ENCODE measurements at places on chromosomes 6 and 20.

DNA sequence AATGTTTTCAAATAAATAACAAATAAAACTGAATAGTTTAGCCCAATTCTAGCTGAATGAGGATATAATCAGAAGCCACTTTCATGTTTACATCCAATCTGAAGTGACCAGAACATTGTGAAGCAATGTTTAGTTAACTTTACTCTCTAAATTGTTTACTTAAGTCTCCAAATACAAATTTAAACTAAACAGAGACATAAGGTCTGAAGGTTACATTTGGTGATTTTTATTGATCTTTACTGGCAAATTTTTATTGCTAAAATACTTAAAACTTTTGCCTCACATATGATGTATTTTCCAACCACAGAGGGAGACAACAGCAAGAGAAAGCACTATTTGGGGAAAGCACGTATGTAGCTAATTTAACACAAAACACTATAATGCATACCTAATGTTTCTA is 106.8 kb upstream of the THEMIS start:
- no peak for DNase-seq

GRCh38 chr20:33824852-33825251 is 13.7 kb downstream of the CHMP4B start:
- no peak for DNase-seq

- no peak for DNase-seq
Measured at GRCh38 chr20:50224531-50225255, 34.1 kb downstream of the CEBPB start.

GRCh38 chr20:50848846-50849673 is 54.2 kb downstream of the BCAS4 start:
- no peak for DNase-seq

DNA sequence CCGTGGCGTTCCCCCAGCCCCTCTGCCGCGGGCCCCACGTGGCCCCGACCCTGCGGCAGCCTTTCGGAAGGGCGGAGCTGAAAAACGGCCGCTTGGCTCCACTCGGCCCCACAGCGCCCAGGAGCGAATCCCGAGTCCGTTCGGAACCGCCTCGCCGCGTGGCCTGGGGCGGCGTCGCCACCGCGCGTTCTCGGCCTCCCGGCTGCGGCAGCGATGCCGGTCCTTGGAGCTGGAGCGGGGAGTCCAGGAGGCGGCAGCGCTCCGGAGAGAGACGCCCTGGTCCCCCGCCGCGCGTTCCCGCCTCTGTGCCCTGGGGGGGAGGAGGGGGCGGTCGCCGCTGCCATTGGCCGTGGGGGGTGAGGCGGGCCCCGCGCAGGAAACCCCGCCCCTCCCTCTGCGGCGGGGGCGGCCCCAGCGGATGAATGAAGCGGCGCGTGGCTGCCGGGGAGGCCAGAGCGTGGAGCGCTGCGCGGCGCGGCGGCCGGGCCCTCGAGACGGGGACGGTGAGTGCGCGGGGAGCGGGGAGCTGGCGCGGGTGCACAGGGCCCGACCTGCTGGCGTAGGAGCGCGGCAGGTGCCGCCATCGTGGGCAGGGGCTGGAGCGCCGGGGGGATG is at the start of gene SLCO4A1:
Gene SLCO4A1 (plus strand): TSS at position 453 of the 615 bp plus-strand sequence. CDS start 13,952 bp downstream, outside the sequence.
- peak; percentile 94 for DNase-seq

- peak; percentile 86 for DNase-seq
Measured at GRCh38 chr6:87723170-87724078, 21.4 kb upstream of the AKIRIN2 start.

DNA sequence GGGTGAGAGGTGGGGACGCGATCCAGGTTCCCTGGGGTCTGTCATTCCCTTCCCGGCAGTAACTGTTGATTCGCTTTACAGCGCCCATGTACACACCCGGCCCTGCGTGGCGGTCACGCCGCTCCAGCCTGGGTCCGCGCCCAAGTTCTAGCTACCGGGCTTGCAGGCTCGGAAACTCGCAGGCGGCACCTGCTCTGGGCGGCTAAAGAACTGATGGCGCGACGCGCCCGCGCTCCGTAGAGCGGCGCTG is 1.4 kb upstream of the POU3F2 start:
- DNase-seq: no peak

DNA sequence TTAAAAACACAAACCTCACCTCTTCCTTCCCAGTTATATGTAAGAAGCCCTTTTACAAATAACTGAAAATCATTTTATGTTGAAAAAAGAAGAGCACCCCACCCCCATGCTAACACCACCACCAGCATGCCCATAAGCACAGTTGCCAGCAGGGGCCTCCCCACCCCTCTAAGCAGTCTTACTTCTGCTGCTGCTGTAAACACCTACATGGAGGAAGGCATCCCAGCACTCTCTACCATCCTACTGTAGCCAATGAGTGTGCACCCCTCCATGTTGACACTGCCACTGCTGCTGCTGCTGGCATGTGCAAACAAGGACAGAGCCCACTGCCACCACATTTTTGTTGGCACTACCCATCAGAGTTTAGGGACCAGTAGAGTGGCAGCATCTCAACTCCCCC is 49.6 kb upstream of the PHIP start:
- no peak for DNase-seq

DNA sequence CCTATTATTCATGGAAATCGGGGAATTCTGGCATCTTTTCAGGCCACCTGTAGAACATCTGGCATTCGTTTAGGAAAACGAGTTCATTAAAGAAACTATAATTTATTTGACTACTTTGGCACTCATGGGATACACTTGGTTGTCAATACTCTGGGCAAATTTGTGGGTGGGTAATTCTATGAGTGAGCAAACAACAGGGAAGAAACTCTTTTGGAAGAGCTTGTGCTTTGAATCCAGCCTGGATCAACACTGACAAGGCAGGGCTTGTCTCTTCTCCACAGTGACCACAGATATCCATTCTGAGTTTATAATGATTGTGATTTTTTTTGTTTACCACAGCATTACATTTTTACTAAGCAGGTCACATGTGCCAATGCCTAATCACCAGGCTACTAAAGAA is 394.7 kb downstream of the THBS2 start:
- DNase-seq: no peak

DNA sequence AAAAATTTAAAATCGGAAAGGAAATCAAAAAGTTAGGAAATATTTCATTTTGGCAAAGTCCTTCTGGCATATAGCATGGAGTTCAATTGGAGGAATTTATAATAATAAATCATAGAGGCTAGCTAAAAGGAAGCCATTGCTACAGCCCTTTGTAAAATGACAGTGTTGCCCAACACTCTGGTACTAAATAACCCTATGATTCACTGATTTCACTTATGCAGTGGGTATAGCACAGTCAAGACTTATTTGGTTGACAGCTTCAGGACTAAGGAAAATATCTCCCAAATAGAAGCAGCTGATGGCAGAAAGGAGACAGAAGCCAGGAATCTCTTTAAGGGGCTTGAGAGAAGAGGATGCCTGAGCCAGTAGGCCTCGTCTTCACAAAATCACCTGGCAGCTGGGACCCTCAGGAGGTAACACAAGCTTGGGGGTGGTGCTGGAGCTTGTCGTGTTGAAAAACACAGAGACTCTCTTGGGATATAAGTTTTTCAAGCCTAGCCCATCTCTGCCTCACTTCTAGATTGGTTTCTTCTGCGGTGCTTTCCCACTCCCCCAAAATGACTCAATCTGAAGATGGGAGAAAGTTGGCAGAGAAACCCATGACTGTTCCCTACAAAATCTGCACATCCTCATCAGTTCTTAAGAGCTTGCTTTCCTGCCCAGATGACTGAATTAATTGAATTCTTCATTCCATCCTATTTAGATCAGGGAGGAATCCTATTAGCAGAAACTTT is 38.4 kb upstream of the EYA4 start:
- no peak for DNase-seq

DNA sequence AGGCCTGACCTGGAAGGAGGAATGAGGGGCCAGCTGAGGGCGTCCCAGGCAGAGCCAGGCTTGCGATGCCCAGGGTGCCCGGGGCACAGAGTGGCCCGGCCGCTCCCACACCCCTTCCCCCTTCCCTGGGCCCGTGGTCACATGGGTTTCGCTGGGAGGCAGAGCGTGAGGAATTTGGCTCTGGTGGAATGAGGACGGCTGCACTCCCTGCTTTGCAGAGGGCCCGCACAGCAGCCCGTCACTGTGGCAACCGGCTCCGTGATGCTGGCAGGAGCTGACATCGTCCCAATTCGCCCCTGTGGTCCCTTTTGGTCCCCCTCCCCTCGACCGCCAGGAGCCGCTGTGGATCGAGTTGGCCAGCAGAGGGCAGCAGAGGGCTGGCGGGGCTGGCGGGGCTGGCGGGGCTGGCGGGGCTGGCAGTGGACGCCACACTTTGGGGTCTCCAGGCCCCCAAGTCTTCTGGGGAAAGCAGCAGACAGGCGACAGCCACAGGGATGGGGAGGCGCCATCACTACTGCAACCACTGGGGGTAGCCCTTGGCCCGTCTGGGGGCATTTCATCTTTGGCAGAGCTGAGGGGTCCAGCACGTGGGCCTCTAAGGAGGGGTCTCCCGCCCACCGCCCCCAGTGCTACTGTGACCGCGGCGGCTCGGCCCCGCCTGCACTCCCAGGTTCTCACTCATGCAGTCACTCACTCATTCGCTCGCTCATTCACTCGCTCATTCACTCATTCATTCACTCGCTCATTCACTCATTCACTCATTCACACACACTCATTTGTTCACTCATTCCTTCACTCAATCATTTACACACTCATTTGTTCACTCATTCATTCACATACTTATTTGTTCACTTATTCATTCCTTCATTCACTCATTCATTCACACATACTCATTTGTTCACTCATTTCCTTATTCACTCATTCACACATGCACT is 49.7 kb upstream of the BHLHE23 start:
- peak; percentile 29 for DNase-seq

GRCh38 chr20:44752099-44752931 is 6.7 kb downstream of the KCNK15 start:
- DNase-seq: no peak

GRCh38 chr20:4844325-4844724 is 122.6 kb downstream of the PRND start:
- DNase-seq: no peak

DNA sequence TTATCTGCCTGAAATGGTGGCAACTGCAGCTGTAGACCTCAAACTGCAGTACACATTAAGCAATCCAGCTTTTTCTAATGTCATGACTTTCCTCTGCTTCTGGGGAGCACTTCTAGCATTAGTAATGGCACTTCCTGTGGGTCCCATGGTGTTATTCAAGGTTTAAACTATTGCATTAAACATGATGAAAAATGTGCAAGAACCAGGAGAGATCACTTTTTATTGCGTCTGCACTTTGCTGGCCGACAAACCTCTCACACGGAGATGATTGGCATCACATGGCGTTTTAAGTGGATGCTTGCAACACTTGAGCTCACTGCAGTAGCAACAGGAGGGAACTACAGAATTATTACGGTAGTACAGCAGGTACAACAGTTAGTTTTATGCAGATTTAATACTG is 148.4 kb downstream of the HIVEP2 start:
- no peak for DNase-seq

DNA sequence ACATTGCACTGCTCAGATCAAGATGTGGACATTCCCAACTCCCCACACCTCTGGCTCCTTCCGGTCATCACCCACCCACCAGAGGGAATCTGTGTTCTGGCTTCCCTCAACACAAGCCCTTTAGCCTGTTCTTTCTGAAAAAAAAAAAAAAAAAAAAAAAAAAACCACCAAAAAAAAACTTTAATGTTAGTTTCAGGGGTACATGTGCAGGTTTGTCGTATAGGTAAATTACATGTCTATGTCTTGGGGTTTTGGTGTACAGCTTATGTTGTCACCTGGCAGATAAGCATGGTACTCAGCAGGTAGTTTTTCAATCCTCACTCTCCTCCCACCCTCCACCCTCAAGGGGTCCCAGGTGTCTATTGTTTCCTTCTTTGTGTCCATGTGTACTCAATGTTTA is 135.8 kb upstream of the FOXA2 start:
- no peak for DNase-seq

GRCh38 chr6:170025341-170025911 is 265.5 kb downstream of the DLL1 start:
- DNase-seq: no peak

GRCh38 chr6:32689531-32690501 is 23.4 kb upstream of the HLA-DQB1 start:
- peak; percentile 71 for DNase-seq

- DNase-seq: no peak
Measured at GRCh38 chr6:169092375-169092774, 161.3 kb downstream of the THBS2 start.

DNA sequence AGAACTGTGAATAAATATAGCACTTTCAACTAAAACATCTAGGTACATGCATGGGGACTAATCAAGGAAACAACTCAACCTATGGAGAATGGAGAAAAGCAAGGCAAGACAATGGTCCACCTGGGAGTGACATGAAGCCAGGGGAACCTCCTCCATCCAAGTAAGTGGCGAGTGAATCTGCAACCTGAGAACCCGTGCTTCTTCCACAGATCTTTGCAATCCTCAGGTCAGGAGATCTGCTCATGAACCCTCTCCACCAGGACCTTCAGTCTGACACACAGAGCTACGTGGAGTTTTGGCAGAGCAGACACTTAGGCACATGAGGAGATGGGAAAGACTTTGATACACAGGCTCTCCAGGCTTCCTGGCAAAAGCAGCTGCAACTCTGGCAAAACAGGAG is 58.8 kb upstream of the KHDRBS2 start:
- DNase-seq: no peak

DNA sequence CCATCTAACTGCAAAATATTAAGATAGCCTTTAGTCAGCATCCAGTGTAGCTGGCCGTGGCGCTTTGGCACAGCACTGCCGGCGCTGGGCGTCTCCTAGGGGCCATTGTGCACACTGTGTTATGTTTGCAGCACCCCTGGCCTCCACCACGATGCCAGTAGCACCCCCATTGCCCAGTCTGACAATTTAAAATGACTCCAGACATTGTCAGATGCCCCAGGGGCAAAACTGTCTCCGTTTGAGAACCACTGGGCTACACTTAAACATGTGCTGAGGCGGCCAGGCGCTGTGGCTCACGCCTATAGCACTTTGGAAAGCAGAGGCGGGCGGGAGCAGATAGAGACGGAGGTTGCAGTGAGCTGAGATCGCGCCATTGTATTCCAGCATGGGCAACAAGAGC is 6.0 kb upstream of the MTG2 start:
- no peak for DNase-seq

DNA sequence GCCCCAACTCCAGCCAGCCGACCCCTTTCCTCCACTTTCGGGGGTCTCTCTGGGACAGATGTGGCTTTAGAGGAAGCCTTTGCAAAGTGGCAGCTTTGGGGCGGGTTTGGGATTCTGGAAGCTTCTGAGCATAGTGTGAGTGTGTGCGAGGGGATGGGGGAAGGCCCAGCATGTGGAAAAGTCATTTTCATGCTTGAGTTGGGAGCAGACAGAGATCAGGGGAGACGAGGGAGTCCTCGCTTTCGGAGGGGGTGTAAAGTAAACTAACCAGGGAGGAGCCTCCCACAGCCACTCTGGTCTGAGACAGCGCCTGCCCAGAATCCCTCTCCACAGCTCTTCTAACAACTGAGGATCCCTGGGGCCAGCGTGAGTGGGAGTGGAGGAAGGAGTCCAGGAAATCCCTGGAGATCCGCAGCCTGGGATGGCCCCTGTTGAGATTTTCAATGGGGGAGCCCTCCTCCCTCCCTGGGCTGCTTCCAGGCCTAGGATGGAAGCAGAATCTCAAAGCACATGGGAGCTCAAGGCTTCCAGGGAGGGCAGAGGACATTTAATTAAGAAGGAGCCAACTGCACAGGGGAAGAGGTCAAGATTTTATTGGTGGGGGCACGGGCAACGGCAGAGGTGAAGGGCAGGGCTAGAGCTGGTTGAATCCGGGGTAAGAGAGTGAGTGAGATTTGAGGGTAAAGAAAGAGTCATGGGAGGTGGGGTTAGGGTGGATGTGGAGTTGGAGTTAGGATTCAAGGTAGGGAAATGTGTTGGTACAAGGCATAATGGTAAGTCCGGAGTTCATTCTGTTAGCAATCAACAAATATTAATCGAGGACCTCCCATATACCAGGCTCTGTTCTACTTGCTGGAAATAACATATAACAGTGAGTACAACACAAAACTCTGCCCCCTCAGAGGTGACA is 102.3 kb upstream of the FOXP4 start:
- no peak for DNase-seq

All from activated CD4-positive, alpha-beta T cell treated with anti-CD3 and anti-CD28 coated beads, Interleukin-10, Interleukin-2, amounts not matched to agents 100 ng/mL and 50 ng/mL, durations not matched to agents 16 hours and 8 hours (primary cell).